Cardiac muscle cell (in vitro differentiated cells and primary cell): ENCODE measurements at places on chromosomes 11 and 22.

GRCh38 chr22:32331236-32331917, 26.3 kb upstream of the RFPL3 start:
- DNase-seq = no peak
- no peak overlapping the region for H3K27ac ChIP-seq

GRCh38 chr11:61445516-61445915, 15.6 kb downstream of the SDHAF2 start:
- H3K4me1 ChIP-seq = peaks cover 37% of the 10 kb centered on the region
- DNase-seq = no peak
- peak overlapping the region; percentile 94 for H3K27ac ChIP-seq
- no peak overlapping the region for H3K4me3 ChIP-seq
- peaks cover 11% of the 10 kb centered on the region for H3K36me3 ChIP-seq

DNA sequence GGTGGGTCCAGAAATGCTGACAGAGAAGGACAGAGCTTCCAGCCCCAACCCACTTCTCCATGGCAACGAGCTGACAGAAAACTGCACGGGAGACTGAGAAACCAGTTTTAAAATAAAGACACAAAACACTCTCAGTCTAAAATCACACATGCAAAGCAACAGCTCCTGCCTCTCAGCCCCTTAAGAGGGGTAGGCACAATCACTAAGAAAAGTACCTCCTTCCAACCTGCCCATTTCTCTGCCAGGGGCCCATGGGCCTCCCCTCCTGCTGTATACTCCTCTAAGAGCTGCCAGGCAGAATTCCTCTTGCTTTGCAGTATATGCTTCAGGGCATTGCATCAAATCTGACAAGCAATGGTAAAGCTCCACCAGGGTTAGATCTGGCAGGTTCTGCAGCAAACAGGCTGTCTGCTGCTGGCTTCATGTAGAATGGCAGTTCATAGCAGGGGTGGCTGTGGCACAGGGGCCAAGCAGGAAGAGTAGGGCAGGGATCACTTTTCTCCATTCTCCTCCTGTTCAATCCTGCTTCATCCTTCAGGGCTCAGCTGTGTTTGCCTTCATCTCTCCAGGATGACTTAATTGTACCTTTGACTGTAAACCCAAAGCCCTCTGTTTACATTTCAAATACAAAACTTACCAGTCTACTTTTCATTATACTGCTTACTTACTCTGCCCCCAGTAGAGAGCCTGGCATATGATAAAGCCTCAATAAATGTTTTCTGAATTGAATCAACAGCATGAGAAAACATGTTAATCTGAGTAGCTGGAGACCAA, 77.7 kb downstream of the KCNC1 start:
- H3K36me3 ChIP-seq = no peaks in the 10 kb centered on the region
- no peak for DNase-seq
- no peak overlapping the region for H3K4me3 ChIP-seq
- no peaks in the 10 kb centered on the region for H3K27me3 ChIP-seq
- H3K4me1 ChIP-seq = peaks cover 27% of the 10 kb centered on the region

DNA sequence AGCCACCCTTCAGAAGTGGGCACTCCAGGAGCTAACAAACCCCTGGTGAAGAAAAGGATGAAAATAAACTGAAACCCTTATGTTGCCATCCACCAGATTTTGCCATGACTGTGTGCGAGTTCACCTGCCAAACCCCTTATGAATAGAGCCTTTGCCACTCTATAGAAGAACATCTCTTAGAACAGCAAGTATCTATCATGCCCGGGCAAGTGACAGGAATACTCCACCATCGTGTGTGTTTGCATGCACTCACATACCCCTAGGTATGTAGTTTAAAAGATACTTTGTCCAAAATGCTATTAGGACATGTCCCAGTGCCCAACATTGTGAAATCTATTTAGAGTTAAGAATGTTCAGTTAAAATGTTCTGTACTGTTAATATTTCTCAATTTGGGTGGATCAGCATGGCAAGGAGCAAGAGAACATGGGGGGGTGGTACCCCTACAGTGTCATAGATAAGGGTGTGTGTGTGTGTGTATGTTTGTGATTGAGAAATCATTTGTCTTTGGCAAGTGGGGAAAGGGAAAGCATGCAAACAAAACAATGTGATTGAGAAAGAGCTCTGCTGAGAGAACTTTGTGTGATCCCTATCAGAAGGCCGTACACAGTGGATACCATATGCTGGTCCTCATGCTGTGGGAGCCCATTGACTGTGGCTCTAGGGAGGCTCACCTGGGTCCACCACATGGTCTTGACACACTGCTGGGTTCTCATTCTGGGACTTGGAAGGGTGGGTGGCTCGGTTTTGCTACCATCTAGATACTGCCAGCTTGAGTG, 94.9 kb downstream of the ZBTB16 start:
- H3K27me3 ChIP-seq = no peaks in the 10 kb centered on the region
- H3K4me1 ChIP-seq = peaks cover 9% of the 10 kb centered on the region
- no peaks in the 10 kb centered on the region for H3K36me3 ChIP-seq
- no peak overlapping the region for H3K27ac ChIP-seq
- no peak overlapping the region for H3K4me3 ChIP-seq

GRCh38 chr11:9806946-9807687, 143.2 kb downstream of the SWAP70 start:
- no peak overlapping the region for H3K27ac ChIP-seq
- peaks cover 16% of the 10 kb centered on the region for H3K4me1 ChIP-seq
- H3K27me3 ChIP-seq = no peaks in the 10 kb centered on the region
- peaks cover 16% of the 10 kb centered on the region for H3K36me3 ChIP-seq
- no peak for DNase-seq

DNA sequence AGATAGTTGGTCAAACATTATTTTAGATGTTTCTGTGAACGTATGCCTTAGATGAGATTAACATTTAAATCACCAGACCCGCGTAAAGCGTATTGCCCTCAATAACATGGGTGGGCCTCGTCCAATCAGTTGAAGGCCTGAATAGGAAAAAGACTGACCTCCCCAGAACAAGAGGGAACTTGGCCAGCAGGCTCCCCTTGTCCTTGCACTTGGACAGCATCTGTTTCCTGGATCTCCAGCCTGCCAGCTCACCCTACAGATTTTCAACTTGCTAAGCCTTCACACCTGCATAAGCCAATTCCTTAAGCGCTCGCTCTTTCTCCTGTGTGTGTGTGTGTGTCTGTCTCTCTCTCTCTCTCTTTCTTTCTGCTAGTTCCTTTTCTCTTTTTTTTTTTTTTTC, 8.2 kb downstream of the TOM1 start:
- no peaks in the 10 kb centered on the region for H3K36me3 ChIP-seq
- peaks cover 28% of the 10 kb centered on the region for H3K4me1 ChIP-seq
- no peaks in the 10 kb centered on the region for H3K27me3 ChIP-seq
- no peak overlapping the region for H3K4me3 ChIP-seq
- DNase-seq = no peak
- H3K27ac ChIP-seq = no peak overlapping the region

DNA sequence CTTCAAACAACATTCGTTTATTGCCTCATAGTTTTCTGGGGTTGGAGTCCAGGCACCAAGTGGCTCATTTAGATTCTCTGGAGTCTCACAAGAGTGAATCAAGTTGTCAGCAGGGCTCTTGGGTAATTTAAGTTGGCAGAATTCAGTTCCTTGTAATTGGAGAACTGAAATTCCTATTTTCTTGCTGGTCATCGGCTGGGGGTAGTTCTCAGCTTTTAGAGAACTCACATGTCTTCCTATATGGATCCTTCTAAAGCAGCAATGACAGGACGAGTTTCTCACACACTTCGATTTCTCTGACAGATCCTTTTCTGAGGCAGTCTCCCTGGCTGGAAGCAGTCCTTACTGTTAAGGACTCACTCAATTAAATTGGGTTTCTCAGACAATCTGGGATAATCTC, 17.3 kb upstream of the OOSP4B start:
- no peaks in the 10 kb centered on the region for H3K27me3 ChIP-seq
- no peaks in the 10 kb centered on the region for H3K4me1 ChIP-seq
- no peak for DNase-seq
- no peaks in the 10 kb centered on the region for H3K36me3 ChIP-seq
- no peak overlapping the region for H3K27ac ChIP-seq
- H3K4me3 ChIP-seq = no peak overlapping the region

DNA sequence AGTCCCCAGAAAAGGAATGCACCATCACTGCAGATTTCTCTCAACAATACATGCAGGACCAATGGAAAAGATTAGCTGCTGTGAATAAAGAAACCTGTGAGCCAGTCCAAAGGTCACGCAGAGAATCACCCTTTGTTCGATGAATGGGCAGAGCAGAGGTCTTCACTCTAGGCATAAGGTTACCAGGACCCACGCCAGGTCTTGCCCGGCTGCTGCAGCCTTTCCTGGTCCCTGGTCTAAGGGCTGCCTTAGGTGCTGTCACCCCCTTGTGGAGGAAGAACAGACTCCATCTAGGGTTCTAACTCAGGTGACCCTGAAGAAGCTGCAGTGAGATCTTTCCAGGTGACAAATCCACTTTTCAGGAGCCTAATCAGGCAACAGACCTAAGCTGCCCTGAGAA, 29.0 kb upstream of the NAP1L4 start:
- H3K4me3 ChIP-seq = no peak overlapping the region
- DNase-seq = peak; percentile 32
- H3K27me3 ChIP-seq = no peaks in the 10 kb centered on the region
- H3K36me3 ChIP-seq = peaks cover 32% of the 10 kb centered on the region
- H3K27ac ChIP-seq = no peak overlapping the region

- H3K4me1 ChIP-seq = no peaks in the 10 kb centered on the region
- no peak overlapping the region for H3K4me3 ChIP-seq
- no peak overlapping the region for H3K27ac ChIP-seq
- H3K27me3 ChIP-seq = no peaks in the 10 kb centered on the region
- DNase-seq = no peak
Observed at GRCh38 chr22:47367993-47368945, 605.8 kb downstream of the TBC1D22A start.
